ENCODE measurements at places on chromosomes 13 and 19.

DNA sequence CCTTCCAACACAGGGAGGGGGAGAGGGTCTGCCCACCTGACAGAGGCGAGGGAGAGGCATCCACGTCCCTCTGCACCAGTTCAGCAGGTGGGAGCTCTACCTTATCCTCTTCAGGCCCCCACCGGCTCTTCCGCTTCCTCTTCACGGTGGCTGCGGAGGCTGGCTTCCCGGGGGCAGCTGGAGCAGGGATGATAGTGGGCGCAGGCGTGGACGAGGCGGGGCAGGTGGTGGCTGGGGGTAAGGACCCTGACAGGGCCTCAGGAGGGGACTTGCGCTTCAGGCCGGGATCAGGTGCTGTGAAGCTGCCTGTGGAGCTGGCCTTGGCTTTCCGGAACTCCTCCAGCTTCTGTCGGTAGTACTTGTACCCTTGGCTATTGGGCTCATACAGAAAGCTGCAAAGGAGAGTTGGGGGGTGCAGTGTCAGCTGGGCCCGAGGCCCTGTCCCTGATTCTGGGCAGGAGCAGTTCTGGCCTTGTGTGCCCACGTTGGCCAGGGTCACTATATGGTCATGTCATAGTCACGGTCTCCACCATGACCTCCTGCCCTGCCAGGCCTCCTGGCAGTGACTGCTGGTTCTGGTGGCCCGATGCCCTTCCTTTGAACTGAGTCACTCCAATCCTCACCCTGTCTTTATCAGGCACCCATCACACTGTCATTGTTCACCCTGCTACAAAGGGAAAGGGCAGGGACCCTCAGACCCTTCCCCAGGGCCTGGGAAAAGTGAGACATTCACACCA, 23.2 kb downstream of the SUGP1 start:
- no peak for DNase-seq

GRCh38 chr19:24081056-24081455, 5.9 kb upstream of the ZNF254 start:
- no peak for DNase-seq

GRCh38 chr19:16284505-16284904, 40.1 kb upstream of the KLF2 start:
- no peak for DNase-seq

- no peak for DNase-seq
Observed at GRCh38 chr19:17549085-17549740, 6.2 kb upstream of the COLGALT1 start.

DNA sequence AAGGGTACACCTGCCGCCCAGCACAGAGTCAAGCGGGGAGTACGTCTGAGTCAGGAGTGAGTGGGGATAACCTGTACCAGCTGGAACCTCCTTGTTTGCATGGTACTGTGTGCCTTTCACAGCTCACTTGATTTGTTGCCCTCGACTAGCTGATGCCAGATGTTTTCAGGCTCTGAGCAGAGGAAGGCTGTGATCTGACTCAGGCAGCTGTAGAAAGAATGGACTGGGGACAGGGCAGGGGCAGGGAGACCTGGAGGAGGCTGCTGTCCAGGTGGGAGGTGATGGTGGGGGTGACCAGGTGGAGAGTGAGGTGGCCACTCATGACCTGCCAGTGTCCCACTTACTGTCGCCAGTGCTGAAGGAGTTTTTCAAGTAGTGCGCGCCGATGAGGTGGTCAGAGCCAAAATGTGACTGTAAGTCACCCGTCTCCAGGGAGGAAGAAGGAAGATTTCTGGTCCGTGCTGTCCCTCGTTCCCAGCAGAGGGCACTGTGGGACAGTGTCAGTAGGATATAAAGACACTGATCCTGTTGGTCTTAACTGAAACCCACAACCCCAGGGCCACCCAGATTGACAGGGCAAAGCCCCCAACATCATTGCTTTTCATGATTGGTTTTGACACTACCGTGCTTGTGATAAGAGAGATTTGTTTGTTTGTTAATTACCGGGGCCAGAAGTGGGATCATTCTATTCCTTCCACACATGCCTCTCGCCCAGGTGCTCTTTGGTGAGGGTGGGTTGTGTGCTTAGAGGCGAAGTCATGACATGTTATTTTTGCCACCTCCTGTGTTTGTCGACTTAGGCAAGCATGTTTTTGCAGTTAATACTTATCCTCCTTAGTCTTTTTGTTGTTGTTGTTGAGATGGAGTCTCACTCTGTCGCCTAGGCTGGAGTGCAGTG, 128.4 kb downstream of the DPF1 start:
- peak; percentile 45 for DNase-seq

DNA sequence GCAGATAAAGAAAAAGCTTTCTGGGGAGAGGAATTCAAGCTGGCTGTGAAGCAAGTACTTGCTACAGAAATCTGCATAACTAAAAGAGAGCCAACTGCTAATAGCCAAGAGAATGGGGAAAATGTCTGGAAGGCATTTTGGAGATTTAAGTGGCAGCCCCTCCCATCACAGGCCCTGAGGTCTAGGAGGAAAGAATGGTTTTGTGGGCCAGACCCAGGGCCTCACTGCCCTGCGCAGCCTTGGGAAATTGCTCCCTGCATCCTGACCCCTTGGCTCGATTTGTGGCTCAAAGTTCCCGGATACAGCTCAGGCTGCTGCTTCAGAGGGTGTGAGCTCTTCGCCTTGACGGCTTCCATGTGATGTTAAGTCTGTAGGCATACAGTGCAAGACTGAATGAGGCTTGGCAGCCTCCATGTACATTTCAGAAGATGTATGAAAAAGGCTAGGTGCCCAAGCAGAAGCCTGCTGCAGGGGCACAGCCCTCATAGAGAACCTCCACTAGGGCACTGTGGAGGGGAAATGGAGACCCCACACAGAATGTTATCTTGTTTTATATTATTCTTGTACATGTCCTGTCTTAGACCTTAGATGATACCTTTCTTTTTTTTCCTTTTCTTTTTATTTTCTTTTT, 34.4 kb downstream of the MZT1 start:
- no peak for DNase-seq

- DNase-seq: no peak
Observed at GRCh38 chr19:13135068-13136062, 14.8 kb downstream of the STX10 start.

- no peak for DNase-seq
Observed at GRCh38 chr13:68708336-68708908, 1399.2 kb upstream of the ATXN8OS start.

DNA sequence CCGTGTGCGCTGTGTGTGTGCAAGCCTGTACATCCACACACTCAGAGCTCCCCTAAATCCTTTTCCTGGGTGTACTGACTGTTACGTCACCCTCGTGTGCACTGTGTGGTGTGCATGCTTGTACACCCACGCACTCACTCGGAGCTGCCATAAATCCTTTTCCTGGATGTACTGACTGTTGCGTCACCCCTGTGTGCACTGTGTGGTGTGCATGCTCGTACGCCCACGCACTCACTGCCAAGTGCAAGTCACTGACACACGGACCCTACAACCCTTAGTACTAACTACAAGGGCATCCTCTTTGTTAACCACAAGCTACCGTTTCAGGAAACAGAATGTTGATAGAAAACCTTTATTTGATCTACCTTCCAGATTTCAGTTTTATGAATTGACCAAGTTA, 983.4 kb downstream of the EFNB2 start:
- DNase-seq: no peak

DNA sequence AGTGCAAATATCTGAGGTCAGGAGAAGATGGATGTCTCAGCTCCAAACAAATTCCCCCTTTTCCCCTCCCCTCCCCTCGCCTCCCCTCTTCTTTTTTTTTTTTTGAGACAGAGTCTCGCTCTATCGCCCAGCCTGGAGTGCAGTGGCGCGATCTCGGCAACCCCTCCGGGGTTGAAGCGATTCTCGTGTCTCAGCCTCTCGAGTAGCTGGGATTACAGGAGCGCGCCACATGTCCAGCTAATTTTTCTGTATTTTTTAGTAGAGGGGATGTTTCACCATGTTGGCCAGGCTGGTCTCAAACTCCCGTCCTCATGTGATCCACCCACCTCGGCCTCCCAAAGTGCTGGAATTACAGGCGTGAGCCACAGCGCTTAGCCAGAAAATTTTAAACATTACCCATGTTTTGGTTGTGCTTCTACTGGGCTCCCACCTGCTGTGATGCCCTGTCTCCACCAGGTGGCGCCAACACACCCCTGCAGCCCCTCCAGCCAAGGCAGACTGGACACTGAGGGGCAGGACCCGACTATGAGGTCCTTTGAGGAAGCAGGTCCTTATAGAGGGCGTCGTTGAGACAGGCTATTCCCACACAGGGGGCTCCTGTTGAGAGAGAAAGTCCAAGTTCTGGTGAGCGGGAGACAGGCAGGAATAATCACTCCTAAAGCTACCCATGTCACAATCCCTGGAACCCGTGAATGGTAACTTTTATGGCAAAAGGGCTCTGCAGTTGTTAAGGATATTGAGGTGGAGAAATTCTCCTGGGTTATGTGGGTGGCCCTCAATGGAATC, 6.3 kb downstream of the ERICH4 start:
- DNase-seq: peak; percentile 66

DNA sequence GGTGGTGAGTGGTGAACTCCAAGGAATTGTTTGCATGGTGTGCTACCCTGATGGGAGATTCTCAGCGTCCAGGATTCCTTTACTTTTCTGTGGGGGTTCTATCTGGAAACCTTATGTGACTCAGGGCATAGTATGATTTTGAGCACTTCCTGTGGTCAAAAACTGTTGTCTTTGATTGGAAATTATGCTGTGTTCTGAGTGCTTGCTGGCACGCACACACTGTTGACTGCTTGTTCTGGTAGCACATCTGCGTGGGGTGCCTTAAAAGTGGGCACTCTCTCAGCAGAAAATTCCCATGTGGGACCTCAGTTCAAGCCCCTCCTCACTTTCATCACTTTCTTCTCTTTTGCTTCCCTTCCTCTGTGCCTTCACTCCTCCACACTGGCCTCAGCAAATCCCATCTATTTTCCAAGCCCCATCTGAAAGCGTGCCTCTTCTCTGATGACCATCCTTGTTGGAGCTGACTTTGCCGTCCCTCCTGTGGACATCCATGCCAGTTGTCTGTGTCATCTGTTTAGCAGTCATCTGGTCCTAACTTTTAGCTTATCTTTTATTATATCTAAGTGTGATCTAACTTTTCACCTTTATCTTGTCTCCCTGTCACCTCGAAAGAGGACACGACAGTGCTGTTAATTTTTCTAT, 56.4 kb upstream of the NPAS1 start:
- DNase-seq: no peak

- peak; percentile 82 for DNase-seq
Observed at GRCh38 chr19:49983645-49984229, 22.8 kb upstream of the SIGLEC11 start.

DNA sequence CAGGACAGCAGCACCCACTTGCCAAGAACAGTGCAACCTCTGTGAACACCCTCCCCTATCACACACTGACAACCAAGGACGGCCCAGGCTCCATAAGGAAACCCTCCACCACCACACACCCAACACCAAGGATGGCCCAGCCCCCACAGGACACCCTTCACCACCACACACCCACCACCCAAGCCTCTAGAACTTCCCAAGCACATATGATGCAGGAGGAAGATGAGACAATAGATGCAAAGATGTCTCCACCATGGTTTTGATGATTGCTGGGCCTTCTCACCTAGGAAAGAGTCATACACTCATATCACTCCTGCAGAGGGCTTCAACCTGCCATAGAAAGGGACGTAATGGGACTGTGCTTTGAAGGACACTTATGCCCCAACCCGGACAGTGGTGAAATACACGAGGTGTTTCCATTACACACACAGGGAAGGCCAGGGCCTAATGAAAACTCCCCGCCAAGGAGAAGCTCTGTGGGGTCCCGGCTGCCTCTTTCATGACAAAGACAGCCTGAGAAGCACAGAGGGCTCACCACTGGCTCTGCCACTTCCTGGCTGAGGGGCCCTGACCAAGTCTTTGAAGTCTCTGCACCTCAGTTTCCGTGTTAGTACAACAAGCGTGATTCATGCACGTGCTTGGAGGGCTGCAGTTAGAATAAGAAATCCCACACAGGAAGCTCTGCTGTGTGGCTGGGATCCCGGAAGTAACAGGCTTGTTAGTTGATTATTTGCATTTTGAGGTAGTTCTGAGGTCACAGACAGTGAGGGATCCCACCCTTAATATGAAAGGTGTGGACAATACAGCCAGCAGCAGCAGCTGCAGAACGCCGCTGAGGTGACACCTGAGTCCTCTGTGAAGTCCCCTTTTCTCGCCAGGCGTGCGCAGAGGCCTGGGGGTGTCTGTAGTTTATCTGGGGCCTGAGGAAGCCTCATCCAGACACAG, 61.9 kb upstream of the ATP12A start:
- DNase-seq: peak; percentile 30

- DNase-seq: no peak
Observed at GRCh38 chr13:23848646-23849141, 40.5 kb downstream of the MIPEP start.

GRCh38 chr13:23741879-23742510, 147.2 kb downstream of the MIPEP start:
- DNase-seq: no peak

DNA sequence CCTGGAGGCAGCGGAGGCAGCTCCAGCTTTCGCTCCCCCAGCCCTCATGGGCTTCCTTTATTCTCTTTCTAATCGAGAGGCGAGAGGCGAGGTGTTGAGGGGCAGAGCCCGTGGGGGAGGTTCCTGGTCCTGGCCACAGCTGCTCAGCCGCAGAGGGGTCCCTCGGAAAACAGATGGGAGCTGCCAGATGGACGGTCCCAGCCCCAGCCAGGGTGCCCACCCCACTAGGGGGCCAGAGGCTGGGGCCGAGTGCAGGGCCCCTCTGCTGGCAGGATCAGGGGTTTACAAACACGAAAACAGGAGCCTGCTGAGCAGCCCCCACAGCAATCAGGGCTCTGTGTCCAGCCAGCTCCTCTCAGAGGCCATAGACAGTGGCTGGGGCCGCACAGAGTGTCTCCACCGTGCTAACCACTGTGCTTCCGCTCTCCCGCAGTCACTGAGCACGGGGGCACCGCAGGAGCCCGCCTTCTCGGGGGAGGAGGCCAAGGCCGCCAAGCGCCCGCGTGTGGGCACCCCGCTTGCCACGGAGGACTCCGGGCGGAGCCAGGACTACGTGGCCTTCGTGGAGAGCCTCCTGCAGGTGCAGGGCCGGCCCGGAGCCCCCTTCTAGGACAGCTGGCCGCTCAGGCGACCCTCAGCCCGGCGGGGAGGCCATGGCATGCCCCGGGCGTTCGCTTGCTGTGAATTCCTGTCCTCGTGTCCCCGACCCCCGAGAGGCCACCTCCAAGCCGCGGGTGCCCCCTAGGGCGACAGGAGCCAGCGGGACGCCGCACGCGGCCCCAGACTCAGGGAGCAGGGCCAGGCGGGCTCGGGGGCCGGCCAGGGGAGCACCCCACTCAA, 182.2 kb downstream of the KDM4B start:
- no peak for DNase-seq

DNA sequence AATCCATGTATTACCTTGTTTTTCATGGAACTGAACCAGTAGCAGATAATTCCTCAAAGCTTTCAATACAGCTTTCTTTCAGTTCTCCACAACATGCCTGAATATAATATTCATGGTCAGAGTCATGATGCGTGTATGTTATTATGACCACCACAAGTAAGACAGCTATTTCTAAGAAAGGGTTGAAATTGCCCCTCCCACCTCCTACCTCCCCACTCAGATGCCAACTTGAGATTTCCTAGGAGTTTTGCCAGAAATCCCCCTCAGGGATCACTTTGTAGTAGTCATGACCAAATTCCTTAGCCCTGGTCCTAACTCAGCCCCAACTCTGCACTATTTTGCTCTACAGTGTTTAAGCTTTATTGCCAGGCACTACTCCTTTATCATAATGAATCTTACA, 69.9 kb upstream of the RAP2A start:
- DNase-seq: no peak

Data from stimulated activated CD4-positive, alpha-beta T cell treated with anti-CD3 and anti-CD28 coated beads, Interleukin-4, amount 100 ng/mL, for 4 hours (primary cell).